ENCODE measurements at places on chromosomes 12 and 14.

- DNase-seq = no peak
These were observed 48.3 kb upstream of the KCNMB4 start for GRCh38 chr12:70317781-70318180.

- DNase-seq = no peak
These were observed 38.6 kb downstream of the VWF start for GRCh38 chr12:6085841-6086240.

- DNase-seq = no peak
These were observed 71.8 kb downstream of the DAD1 start for GRCh38 chr14:22517117-22517720.

DNA sequence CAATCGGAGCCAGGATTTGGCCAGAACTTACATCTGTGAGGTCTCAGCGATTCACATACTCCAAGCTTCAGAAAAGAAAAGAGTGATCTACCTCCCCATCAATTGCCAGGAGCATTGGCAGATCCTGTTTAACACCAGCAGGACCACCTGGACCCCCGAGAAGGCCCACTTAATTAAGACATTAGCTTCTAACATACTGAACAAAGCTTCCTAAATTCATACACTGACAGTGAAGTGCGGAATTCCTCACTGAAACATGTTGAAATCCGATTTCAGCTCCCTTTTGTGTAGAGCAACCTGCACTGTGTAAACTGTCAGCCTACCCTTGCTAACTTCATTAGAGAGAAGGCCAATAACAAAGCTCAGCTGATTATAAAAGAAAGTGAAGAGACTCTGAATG is 274.0 kb downstream of the NOVA1 start:
- no peak for DNase-seq

DNA sequence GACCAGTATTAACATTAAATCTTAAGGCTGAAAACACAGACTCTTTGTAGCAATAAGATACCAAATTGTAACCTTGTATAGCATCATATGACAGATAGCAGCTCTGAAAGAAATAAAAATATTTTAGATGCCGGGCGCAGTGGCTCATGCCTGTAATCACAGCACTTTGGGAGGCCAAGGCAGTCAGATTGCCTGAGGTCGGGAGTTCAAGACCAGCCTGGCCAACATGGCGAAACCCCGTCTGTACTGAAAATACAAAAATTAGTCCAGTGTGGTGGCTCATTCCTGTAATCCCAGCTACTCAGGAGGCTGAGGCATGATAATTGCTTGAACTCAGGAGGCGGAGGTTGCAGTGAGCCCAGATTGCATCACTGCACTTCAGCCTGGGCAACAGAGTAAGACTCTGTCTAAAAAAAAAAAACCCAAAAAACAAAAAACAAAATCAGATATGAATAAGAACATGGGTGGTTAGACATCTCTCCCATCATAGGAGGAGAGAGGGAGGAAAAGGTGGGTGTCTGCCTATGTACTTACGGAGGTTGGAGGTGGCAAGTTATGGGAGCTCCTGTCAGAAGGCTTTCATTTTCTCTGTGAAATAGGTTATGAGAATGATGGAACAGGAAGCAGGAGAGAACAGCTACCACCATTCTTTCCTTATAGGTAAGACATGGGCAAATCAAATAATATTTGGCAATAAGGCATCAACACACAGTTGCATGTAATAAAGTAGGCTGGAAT is 7.6 kb upstream of the HEBP1 start:
- DNase-seq = no peak

DNA sequence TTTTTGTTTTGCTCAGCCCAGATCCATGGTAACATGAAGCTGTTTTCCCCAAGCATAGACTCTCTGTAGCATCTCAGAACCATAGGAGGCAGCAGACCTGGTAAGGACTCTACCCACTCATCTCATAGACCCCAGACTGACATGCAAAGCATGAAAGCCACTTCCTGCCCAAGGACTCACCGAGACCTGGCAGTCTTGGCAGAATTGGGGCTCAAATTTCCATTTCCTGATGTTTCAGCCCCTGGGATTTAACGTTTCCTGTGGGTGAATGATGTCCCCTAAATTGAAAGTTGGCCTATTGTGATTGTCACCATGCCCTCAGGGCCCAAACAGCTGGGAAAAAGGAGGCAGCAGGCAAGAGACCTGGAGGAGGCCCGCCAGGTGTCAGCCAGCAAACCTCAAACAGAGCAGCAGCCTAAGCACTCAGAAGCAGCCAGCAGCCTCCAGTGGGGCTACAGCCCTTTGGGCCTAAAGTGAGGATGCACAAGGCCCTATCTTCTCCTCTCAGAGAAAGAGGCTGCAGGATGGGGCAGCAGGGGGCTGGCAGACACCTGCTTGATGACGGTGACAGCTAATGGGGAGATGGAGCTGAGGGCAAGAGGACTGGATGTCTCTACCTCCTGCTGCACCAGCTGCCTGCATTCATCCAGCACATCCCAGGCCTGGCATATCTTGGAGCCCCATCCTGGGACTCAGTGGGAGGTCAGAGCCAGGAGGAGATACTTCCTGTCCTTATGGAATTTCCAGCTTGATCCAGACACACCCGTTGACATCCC is 8.5 kb downstream of the KRT85 start:
- DNase-seq = no peak

DNA sequence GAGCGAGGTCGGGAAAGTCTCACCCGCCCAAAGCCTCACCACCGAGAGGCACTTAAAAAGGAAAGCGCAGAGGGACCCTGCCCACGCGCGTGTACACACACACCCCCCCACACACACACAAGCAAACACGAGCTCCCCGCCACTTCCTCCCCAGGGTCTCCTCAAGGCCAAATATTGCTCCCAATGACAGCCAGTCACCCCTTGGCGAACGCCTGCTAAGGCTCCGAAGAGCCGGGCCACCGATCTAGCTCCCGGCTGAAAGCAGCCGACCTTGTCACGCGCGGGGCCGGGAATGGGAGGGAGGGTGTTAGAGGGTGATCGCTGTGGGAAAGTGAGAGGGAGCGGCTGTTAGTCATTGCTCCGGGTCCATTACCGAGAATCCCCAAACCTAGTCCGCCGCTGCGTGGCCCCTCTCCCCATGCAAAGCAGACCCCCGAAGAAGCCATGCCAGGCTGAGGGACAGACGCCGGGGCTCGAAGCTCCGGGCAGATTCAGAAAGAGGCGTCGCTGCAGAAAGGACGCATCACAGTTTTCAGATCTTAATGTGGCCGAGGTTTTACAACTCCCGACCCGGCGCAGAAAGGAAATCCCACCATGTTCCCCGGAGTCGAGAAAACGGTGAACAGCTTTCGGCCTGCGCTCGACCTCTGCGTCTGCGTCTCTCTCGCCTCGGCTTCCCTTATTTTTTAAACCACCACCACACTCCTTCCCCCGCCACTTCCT is 2.6 kb downstream of the BMP4 start:
- DNase-seq = no peak

DNA sequence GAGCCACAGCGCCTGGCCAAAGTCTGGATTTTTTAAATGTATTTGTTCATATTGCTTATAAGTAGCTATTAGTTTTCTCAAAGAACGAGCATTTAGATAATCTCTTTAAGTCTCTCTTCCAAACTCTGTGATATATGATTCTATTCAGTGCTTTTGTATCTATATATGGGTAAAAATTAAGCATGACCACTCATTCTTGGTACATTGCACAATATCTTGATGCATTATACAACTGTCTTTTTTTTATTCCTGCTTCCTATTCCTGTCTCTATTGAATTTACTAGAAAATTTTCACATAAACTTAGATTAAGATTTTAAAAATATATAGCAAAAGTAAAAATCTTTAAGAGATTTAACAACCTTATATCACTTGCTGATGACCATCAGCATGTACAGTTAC is 29.1 kb downstream of the SOCS2 start:
- DNase-seq = no peak

DNA sequence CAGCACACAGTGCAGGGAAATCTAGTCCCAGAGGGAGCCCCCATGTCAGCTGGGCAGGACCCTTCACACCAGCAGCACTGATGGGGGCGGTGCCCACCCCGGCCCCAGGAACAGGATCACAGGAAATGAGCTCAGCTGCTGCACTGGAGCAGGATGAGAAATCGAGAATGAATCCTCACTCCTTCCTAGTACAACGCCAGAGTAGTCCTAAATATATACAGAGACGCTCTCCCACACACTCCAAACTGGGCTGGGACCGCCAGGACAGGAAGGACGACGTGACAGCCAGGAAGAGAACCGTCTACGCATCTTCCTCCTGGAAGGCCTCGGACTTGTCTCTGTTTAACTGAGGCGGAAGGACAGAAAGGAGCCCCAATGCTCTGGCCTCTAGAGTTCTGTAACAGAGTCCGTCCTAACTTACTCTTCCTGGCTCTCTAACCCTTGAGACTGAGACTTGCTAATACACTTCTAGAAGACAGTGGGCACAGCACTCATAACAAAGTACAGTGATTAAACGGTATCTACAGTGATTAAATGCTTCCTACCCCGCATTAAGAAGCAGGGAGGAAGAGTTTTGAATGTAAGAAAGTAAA is 33.4 kb downstream of the CDC42BPB start:
- DNase-seq = no peak

DNA sequence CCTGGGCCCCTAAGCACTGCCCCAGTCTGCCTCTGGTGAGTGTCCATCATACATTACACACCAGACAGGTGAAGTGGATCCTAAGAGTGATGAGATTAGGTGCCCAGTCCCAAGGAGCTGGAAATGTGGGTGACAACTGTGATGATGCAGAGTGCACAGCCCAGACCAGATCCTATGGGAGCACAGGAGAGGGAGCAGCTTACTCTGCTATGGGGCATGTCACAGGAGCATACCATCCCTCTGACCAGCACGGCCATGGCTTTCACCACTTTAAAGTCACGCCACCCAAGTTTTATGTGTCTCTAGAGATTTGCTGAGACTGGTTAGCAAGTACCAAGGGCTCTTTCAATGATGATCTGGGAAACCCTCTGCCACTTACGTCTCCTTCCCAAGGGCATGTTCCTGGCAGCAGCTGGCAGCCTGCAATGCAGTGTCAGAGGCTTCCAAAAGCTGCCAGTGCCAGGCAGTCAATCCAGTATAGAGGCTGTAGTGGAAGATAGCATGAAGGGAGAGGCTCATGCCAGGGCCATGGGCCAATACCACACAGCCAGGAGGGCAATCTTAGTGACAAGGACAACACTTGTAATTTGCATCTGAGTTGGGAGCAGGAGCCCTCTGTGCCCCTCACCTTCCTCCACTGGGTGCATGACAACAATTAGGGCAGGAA is 40.2 kb downstream of the STAB2 start:
- no peak for DNase-seq

DNA sequence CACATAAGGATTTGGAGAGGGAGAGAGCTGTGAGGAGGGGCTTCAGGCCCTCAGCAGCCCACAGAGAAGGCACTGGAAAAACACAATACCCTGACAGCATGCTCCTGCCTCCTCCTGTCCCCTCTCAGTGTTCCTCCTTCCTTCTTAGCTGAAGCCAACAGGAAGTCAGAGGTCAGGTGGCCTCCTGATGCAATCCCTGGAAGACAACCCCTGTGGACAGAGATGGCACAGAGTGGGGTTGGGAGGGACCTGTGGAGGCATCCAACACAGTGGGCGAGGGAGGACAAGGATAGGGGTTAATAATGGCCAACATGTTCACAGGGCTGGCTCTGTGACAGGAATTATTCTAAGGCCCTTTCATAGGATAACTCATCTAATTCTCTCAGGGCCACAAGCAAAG is 15.4 kb upstream of the IFI27L2 start:
- DNase-seq = no peak

DNA sequence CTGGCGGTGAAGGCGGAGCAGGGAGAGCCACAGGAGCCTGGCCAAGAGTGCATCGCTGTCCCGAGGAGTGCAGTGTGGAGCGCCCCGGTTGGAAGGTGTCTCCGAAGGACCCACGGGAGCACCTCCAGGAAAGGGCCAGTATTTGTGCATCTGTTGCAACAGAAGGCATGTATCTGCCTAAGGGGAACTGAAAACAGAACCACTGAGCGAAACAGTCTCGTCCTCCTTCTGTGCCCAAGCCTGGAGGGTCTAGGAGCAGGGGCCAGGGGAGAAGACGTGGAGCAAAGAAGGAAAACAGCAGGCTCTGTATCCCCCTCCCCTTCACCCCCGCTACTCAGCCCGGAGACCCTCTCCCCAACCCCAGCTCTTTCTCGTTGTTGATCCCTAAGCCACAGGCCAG is 5.3 kb upstream of the LRRC10 start:
- DNase-seq = no peak

DNA sequence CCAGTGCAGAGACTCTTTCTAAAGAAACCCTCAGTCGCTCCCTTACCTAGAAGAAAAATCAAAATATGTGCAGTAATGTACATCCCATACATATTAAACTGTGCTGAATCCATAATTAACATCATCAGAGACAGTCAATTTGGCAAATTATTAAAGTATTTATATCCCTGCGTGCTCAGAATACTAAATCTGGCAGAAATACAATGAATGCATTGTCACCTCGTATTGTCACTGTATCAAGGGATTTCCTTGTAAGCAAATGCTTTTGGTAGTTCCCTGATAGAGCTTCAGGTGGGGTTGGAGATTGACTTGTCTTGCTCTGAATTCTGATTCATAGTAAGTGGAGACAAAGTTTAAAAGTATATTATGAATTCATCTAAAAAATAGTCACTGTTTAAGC is 319.1 kb downstream of the PPFIA2 start:
- no peak for DNase-seq

DNA sequence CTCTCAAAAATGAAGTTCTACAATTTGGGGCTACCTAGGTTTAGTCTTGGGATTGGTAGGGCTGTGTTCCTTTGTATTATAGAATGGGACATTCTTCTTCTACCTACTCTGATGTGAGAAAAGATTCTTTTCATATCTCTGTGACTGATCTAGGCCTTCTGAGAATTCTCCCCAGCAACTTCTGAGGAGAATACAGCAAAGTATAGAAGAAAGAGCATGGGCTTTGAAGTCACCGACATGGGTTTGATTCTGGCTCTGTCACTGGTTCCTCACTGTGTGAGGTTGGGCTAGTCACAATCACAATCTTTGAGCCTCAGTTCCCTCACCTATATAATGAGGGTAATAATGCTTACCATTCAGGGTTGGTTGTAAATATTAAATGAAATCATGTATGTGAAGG is 5.0 kb downstream of the ATN1 start:
- DNase-seq = no peak

GRCh38 chr12:49971141-49971540 is 1.6 kb upstream of the AQP6 start:
- DNase-seq = no peak

- no peak for DNase-seq
These were observed 352.5 kb downstream of the C12orf50 start for GRCh38 chr12:87676731-87677130.

DNA sequence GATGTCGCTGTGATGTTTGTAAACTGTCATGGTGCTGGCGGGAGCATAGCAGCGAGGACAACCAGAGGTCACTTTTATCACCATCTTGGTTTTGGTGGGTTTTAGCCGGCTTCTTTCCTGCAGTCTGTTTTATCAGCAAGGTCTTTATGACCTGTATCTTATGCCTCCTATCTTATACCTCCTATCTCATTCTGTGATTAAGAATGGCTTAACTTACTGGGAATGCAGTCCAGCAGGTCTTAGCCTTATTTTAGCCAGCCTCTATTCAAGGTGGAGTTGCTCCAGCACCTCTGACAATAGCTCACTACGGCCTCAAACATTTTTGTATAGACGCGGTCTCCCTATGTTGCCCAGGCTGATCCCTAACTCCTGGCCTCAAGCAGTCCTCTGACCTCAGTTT is 53.7 kb downstream of the B4GALNT3 start:
- no peak for DNase-seq

Data from omental fat pad (tissue), 4 donors.